ENCODE measurements at places on chromosomes 2 and 18. TPM values are rescaled to one million over a fixed set of nuclear protein-coding genes. Genes with fewer than 3 reads are reported as not detected.

NOSTRIN gene
- 0.32 TPM for total RNA-seq

UGT1A3 gene
- not detected for total RNA-seq

SLC11A1 gene
- 0.61 TPM for total RNA-seq

PAX3 gene
- not detected for total RNA-seq

DNER gene
- total RNA-seq, result not detected

DNA sequence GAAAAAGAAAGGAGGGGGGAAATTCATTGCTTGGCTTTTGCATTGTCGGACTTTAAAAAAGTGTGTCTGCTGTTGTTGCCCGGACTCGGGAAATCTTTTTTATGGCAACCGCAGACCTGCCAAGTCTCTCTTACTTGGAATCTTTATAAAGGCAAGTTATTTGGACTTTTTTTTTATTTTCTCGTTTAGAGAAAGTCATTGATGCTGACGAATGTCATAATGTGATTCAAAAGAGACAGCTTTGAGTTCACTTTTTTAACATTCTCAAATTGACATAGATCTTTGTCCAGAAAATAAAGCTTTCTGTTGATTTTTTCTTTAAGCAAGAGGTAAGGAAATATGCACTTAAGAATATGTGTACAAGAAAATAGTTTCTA lies 651 bp upstream of the ZNF521 start:
- DNase-seq, result no peak

DNA sequence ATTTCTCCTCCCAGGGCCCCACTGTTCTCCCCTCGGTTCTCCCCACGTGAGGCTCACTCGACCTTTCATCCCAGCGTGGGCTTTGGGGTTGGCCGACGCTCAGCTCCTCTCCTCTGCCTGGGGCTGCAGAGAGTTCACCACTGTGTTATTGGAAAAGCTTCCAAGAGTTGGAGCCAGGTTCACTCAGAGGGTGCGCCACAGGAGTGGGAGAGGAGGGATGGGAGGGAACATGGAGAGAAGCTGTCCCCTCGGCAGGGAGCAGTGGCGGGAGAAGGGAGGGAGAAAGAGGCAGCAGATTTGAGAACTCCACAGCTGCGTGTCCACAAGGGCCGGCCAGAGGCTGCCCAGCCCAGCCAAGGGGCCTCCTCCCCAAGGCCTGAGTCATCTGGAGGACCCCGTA lies 197.1 kb upstream of the SMAD2 start:
- no peak for DNase-seq

GRCh38 chr2:84971510-84972206 lies 697 bp downstream of the KCMF1 start:
- peak; percentile 60 for DNase-seq

GRCh38 chr2:132816234-132816633 lies 146.2 kb upstream of the LYPD1 start:
- DNase-seq, result no peak

GRCh38 chr2:136214307-136215200 lies 96.6 kb upstream of the CXCR4 start:
- DNase-seq, result no peak

GRCh38 chr2:71943238-71944182 lies 204.2 kb downstream of the CYP26B1 start:
- DNase-seq, result no peak

DNA sequence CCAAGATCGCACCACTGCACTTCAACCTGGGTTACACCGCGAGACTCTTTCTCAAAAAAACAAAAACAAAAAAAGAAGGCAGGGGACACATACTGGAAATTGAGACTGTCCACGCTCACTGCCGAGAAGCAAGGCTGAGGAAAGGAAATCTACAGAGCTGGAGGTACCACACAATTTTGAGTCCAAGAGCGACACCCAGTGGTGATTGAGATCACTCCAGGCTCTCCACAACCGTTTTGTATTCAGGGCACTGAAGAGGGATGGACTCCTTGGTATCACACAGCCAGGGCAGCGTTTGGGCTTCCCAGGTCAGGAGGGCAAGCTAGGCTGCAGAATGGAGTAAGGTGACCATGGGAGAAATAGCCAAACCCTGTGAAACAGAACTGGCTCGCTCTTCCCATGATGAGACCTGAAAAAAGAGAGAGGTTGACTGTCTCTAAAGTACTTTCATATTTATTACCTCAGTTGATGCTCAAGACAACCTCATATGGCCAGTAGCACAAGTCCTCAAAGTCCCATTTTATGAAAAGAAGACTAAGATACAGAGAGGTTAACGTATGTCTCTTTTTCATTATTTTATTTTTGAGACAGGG lies 74.5 kb upstream of the YPEL5 start:
- peak; percentile 30 for DNase-seq

- DNase-seq, result no peak
Observed at GRCh38 chr2:216700088-216700567, 4.8 kb upstream of the IGFBP5 start.

- DNase-seq, result no peak
Observed at GRCh38 chr2:11896386-11896785, 150.0 kb downstream of the LPIN1 start.

- no peak for DNase-seq
Observed at GRCh38 chr2:68742626-68743415, 8.2 kb downstream of the ARHGAP25 start.

DNA sequence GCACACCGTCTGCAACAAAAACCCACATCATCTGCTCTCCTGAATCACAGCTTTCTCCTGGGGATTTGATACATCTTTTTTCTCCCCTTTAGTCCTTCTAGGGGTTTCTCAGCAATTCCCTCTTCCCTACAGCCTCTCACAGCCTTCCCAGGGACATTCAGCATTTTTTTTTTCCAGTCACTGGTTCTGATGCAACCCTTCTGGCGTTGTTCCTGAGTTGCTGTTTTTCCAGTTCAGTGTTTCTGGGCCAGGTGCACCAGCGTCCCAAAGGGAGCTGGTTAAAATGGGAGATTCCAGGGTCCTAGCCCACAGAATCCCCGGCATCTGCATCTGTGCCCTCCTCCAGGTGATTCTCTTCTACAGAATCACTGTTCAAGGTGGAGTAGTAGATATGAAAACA lies 36.1 kb downstream of the ADCY3 start:
- DNase-seq, result no peak

DNA sequence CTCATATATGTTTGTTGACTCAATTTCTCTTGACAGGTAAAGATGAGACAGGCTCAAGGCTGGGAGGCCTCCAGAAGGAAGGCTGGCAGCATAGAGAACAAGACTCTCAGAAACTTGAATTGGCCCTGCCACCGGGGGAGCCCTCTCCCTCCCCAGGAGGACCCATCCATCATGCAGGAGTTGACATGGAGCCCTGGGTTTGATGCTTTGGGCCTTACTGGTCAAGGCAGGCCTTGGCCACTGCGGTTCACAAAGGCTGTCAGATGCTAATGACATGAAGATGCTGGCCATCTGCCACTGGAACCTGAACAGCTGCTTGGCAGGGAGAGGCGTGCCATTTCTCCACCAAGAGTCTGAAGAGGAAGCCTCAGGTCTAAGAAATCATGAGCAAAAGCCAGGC lies 193.6 kb downstream of the MTCL1 start:
- no peak for DNase-seq

DNA sequence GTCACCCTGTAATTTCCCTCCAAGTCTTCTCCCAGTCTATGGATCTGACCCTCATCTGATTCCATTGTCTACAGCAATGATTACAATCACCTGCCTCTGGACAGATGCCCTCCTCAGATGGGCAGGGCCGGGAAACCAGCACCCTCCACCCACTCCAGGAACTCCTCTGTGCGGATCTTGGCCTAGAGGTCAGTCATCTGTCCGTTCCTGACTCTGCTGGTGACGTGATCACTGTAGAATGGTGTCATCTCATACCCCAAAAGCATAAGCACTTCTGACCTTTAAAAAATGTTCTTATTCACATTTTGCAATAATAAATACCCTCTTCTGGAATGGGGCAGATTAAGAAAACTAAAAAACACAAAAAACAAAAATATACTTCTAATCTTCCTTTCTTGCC lies 29.5 kb upstream of the BZW1 start:
- DNase-seq, result no peak
